ENCODE measurements at places on chromosomes 2 and 18. TPM values are rescaled to one million over a fixed set of nuclear protein-coding genes. Genes with fewer than 3 reads are reported as not detected.

DNA sequence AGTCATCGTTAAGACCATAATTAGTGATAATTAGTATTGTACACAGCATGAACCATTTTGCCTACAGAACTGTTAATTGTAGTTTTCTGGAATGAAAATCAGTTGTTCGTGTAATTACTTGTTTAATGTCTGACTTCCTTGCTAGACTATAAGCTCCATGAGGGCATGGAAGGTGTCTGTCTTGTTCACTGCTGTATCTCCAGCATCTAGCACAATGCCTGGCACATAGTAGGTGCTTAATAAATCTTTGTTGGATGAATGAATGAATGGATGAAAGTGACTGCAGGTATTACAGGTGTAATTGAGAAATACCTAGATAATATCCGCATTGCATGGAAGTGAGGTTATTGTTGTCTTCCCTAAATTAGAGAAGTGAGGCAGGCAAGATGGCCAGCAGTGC is 21.8 kb downstream of the C2orf74 start:
- peaks cover 11% of the 10 kb centered on the region for H3K4me1 ChIP-seq
- no peaks in the 10 kb centered on the region for H3K27me3 ChIP-seq
- H3K27ac ChIP-seq = no peak overlapping the region
- DNase-seq = no peak
- no peak overlapping the region for H3K4me3 ChIP-seq

Gene ORMDL1
- total RNA-seq = 98.8 TPM

- H3K4me1 ChIP-seq = no peaks in the 10 kb centered on the region
- no peaks in the 10 kb centered on the region for H3K27me3 ChIP-seq
- H3K27ac ChIP-seq = no peak overlapping the region
- no peak overlapping the region for H3K4me3 ChIP-seq
- H3K36me3 ChIP-seq = no peaks in the 10 kb centered on the region
Observed at GRCh38 chr2:68458981-68459380, 8.1 kb downstream of the FBXO48 start.

Gene CLEC4F
- not detected for total RNA-seq

DNA sequence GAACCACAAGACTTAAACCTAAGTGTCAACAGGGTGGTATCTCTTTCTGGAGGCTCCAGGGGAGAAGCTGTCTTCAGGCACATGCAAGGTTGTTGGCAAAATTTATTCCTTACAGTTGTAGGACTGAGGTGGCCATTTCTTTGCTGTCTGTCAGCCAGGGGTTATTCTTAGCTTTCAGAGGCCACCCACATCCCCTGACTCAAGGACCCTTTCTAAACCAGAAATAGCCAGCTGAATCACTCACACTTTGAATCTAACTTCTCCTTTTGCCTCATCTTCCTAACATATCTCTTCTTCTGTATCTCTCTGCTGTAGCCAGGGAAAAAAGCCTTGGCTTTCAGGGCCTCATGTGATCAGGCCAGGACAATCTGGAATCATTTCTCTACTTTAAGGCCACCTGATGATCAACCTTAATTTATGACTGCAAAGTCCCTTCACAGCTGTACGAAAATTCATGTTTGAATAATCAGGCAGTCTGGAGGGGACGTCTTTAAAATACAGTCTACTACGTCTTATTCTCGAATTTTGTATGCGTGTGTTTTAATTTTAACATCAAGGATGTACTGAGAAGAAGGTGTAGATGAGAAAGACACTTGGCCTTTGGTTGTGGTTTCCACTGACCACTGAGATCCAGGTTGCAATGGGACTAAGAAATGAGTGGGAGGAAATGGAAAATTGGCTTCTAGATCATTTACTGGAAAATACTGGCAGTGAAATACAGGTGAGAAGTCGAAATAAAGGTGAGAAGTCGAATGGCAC is 90.4 kb downstream of the DOCK10 start:
- no peak overlapping the region for H3K27ac ChIP-seq
- H3K27me3 ChIP-seq = no peaks in the 10 kb centered on the region
- no peak for DNase-seq
- no peaks in the 10 kb centered on the region for H3K4me1 ChIP-seq

Gene FSIP2
- total RNA-seq = 12.7 TPM

DNA sequence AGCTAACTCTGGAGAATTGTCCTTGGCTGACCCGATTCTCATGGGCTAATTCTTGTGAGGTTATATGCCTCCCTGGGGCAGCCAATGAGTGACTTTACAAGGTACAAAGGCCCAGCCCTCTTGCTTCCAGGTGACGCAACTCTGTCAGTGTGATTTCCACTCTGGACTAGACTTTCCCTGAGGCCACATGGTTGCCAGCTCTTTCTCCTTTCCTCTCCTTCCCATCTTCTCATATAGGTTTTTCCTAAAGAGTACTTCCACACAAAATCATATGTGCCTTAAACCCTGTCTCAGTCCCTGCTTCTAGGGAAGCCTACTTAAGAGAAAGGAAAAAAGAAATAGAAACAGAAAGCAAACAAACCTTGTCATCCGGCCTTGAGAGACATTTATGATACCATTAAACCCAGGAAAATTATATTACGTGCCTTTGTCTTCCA is 226.2 kb upstream of the ZSWIM2 start:
- H3K36me3 ChIP-seq = no peaks in the 10 kb centered on the region
- H3K4me1 ChIP-seq = no peaks in the 10 kb centered on the region
- no peaks in the 10 kb centered on the region for H3K27me3 ChIP-seq
- no peak for DNase-seq
- no peak overlapping the region for H3K27ac ChIP-seq

Measured in neural progenitor cell (in vitro differentiated cells).